ENCODE measurements at places on chromosomes 13 and 19. TPM values are rescaled to one million over a fixed set of nuclear protein-coding genes. Genes with fewer than 3 reads are reported as not detected.

The CAPN12 gene
- total RNA-seq: 9.6 TPM

The SIGLEC11 gene
- not detected for total RNA-seq

The BEST2 gene
- 4.7 TPM for total RNA-seq

The DENND1C gene
- total RNA-seq: 6.3 TPM

The ZSCAN4 gene
- 0.09 TPM for total RNA-seq

The ZNF837 gene
- 4.9 TPM for total RNA-seq

The ZNF709 gene
- 3.0 TPM for total RNA-seq

The ASPDH gene
- not detected for total RNA-seq

The CDX2 gene
- 0.11 TPM for total RNA-seq

The ZNF296 gene
- 13.4 TPM for total RNA-seq

The KIR2DL3 gene
- total RNA-seq: not detected

The ZIK1 gene
- total RNA-seq: 31.1 TPM

The KLHL1 gene
- total RNA-seq: not detected

The POP4 gene
- 46.7 TPM for total RNA-seq

The SYDE1 gene
- total RNA-seq: 19.6 TPM

The ACER1 gene
- not detected for total RNA-seq

The TIMM44 gene
- 129 TPM for total RNA-seq

The OR4F17 gene
- total RNA-seq: 0.25 TPM

Data from WTC11 (cell line).